Stimulated activated naive CD8-positive, alpha-beta T cell treated with anti-CD3 and anti-CD28 coated beads, Interleukin-15, Interleukin-2, amounts not matched to agents 100 U/mL and 50 U/mL, for 24 hours (primary cell): ENCODE measurements at places on chromosomes 16 and 17.

DNA sequence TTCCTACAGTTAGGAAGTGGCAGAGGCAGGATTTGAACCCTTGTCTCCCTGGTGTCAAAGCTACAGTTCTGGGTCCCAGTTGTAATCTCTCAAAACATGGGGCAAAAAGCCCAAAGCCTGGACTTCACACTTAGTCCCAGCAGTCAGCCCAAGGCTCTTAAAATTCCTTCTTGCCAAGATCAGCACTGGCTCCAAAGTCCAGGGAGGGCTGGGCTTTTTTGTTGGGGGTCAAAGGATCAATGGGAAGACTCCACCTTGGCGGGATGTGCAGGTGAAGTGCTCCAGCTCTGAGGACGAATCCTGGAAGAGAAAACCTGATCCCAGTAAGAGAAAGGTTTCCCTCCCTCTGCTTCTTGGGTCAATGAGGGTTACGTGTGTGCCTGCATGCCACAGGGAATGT lies 195.5 kb downstream of the HAPSTR1 start:
- no peak for DNase-seq

DNA sequence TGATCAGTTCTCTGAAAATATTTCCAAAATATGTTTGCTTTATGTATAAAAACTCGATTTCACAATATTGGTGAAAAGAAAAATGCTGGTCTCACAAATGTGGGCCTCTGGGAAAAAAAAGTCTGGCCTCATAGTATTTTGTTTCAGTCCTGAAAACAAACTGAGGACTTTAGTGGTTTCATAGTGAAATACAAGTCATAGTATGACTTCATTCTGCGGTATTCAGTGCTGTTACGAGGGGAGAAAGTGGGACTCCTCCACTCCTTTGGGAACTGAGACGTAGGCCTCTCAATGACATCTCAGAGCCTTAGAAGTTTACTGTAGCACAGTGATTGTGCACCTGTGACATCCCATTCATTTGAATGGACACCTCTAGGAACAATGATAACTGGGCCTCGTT lies 56.0 kb downstream of the CYB561 start:
- DNase-seq: no peak

DNA sequence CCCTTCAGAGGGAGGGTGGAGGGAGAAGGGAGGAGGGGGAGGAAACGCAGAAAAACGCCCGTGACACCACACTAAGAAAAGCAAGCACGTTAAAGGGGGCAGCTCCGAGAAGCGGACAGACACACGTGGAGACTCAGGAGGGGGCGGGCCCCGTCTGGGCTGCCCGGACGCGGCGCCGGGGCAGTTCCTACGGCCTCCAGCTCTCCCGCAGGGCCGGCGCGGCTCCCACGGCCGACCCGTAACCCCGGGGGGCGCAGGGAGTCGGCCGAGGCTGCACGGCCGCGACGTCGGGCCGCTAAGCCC lies 362 bp downstream of the KLHDC4 start:
- peak; percentile 36 for DNase-seq

GRCh38 chr16:69407702-69408323 lies 16.6 kb upstream of the CYB5B start:
- no peak for DNase-seq

GRCh38 chr17:6072157-6072556 lies 2.0 kb downstream of the WSCD1 start:
- DNase-seq: no peak
